Kidney epithelial cell (primary cell): ENCODE measurements at places on chromosomes 1 and 21.
A peak's percentile ranks its signal among the peaks of the same experiment; 100 is the strongest.

- DNase-seq: no peak
Measured at GRCh38 chr1:112264010-112264409, 132.0 kb upstream of the CTTNBP2NL start.

DNA sequence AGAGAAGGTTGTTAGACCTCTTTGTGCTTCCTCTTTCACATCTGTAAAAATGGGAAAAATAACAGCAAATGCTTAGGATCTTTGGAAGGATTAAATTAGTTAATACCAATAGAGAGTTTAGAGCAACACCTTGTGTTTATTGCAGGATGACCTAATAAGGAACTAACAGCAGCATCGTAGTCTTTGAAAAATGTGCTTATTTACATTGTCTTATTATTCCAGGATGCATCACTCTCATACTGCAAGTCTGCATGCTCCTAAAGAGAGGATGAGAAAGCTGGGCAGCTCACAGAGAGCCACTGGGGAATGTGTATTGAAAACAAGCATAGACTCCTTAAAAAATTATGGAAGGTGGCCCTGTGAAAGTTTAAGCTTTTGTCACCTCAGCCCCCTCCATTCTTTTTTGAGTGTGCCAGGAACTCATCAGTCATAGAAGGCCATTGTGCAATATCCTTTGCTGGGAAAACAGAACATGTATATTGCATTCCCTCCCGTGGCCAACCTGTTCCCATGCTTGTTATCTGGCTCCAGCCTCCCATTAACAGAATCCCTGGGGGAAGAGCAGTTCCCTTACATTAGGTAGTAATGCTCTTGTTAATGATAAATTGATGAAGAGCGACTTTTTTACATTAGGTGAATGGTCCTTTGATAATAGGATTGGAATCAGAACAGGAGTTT, 180.7 kb downstream of the ZNF326 start:
- no peak for DNase-seq

DNA sequence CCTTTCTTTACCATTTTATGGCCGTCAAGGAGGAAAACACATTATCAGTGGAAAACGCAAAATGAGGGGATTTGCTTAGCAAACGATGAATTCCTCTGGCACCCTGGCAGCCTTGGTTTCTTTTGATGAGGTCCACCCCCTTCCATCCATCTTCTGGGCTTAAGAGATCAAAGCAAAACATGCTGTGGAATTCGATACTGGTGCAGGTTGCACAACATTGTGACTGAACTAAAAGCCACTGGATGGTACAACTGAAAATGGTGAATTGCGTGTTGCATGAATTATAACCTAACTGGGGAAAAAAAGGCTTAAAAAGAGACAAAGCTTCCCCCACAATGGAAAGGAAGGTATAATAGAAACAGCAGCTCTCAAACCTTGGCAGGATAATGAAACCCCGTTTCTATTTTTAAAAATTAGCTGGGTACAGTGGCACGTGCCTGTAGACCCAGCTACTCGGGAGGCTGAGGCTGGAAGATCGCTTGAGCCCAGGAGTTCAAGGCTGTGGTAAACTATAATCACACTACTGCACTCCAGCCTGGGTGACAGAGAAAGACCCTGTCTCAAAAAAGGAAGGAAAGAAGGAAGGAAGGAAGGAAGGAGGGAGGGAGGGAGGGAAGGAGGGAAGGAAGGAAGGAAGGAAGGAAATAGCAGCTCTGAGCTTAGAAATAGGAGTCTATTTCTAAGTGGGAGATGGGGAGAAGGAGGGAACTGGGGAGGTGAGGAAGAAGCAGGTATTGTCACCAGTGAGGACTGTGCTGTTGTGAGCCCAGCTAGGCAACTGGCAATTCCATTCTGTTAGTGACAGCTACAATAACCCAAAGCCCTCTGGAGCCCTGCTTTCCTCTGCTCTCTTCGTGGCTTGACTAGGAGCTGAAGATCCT, 29.0 kb upstream of the LGALS8 start:
- DNase-seq: no peak

- DNase-seq: no peak
Measured at GRCh38 chr1:212620293-212620692, 11.7 kb downstream of the ATF3 start.

DNA sequence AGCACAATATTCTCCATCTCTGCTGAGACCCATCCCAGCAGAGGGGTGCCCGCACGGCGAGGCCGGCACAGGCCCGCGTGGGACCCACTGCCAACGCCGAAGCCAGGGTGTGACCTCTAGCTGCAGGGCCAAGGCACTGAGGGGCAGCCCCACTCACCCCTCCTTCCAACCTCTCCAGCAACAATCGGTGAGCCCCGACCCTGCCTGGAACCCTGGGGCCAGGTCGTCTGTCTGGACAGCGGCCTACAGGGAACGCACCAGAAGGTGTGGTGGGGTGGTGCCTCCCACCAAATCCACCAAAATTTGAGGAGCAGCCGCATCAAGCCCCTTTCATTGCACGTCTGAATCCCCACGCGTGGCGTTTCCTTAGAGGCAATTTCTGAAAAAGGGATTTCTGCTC, 63.0 kb upstream of the ADARB1 start:
- no peak for DNase-seq

- DNase-seq: no peak
Measured at GRCh38 chr21:45952974-45953373, 28.6 kb upstream of the COL6A1 start.

DNA sequence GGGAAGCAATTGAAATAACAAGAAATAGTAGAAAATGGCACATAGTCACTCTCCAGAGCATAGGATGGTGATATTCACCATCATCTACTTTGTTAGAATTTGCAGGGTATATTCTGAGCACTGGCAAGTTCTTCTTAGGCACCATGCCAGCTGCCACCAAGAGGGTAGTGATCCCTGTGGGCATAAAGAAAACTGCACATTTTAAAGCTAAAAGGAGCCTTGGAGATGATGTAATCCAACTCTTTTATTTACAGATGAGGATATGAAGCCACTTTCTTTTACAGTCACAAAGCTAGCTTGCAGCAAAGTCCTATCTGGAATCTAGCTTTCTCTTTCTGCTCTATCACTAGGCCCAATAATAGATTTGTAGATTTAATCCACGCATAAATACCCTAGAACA, 69.0 kb downstream of the PTGER3 start:
- DNase-seq: no peak

DNA sequence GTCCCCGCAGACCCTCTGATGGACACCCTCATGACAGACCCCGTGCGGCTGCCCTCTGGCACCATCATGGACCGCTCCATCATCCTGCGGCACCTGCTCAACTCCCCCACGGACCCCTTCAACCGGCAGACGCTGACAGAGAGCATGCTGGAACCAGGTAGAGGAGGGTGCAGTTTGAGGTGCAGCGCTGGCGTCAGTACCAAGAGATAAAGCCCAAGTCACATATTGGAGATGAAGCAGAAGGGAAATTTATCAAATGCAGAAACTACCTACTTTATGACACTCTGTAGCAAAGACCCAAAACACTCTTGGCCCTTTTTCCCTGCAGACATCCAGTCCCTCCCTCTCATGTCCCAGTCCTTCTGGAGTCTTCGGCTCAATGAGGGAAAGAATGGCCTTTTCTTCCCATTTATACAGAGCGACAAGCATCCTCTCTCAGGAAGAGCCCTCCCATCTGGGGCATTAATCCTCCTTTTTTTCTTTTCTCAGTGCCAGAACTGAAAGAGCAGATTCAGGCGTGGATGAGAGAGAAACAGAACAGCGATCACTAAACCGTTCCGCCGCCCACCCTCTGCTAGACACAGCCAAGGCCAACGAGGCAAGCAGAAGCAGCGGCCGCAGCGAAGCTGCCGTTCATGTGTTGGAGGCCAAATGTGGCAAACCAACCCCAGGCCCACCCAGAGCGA, 30.8 kb upstream of the KIF1B start:
- no peak for DNase-seq

DNA sequence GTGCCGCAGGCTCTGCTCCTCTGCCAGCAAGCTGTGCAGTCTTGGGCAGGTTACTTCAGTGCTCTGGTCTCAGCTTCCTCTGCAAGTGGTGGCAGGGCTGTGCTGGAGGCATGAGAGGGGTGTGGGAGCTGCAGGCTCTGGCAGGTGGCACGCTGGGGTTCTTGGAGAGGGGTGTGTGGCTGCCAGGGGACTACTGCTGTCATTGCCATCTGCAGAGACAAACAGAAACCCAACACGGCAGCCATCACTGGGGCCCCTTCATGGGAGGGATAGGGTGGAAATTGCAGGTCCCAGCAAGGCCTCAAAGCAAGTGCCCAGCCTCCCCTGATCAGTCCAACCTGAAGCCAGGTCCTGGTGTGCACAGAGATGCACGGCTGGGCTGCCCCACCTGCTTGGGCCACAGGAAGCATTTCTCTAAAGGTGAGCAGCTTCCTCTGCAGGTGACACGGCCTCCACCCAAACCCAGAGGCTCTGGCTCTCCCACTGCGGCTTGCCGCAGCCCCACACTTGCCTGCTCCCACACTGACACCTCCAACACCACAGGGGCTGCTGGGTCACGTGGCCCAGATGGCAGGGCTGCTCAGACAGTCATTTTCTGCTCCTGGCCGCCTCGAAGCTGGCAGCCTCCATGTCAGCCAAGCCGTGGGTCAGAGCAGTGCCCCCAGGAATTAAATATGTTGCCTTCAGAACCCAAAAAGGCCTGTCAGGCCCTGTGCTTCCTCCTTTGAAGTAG, 4.1 kb upstream of the COL6A2 start:
- DNase-seq: no peak

DNA sequence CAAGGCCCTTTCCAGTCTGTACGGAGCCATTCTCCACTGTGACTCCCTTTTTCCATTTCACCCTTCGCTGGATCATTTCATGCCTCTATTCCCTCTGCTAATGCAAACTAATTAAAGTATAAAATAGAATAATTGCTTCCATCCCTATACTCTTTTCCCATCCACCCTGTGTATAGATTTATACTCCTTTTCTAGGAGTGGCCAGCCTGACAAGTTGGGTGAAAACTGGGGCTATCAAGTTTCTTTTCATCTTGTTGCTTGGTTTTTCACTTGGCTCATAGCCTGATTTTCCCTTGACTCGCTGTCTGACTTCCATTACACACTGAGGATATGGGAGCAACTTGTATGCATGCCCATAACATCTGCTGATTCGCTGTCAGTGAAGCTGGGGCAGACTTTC, 107.0 kb downstream of the PLXNA2 start:
- no peak for DNase-seq

GRCh38 chr1:36714301-36714700, 231.6 kb upstream of the CSF3R start:
- DNase-seq: no peak

DNA sequence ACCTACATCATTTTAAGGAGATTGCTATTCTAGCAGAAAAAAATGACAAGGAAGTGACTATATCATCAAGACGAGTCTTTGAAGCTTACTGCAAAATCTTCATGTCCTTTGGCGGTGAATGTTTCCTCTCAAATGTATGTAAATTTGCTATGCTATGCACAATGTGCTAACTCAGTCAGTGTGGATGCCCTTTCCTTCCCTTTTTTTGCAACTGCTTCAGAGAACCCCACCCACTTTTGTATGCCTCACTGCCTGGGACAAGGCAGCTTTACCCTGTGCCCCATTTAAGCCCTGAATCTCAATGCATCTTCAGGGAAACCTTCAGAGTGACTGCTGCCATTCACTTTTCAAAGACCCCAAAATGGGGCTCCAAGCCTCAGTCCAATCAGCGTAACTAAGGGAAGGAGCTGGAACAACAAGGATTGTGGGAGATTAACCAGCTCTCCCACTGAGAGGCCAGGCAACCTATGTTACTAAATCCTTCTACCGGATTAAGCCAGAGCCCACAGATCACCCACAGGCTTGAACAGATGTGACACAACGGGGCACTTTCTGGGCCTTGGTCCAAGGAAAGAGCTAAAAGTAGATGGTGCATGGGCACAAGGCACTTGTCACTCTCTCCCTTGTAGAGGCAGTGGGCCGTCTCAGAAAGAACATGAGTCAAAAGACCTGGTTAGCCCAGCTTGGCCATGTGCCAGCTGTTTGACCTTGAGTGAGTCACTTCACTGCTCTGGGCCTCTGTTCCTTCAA, 154.4 kb downstream of the PLPP3 start:
- DNase-seq: peak; percentile 47

DNA sequence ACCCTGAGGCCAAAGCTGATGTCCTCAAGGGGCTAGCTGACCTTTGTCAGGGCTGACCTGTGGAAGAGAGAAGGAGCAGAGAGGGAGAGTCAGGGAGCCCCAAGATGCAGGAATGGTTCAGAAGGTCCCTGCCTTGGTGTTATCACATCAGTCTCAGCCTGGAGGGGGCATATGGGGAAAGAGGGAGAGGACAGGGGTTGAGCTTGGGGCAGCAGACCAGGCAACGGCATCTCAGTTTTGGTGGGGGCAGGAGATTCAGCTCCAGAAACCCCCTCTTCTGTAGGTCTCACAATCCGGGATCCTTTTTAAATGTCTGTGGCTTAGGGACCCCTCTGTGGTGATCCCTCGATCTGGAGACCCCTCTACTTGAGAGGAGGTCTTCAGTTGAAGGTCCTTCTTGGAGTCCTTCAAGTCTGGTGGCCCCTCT, 815 bp downstream of the S100A13 start:
- DNase-seq: no peak

- DNase-seq: no peak
Measured at GRCh38 chr1:169072945-169073725, 33.4 kb upstream of the ATP1B1 start.

- DNase-seq: no peak
Measured at GRCh38 chr1:228035844-228036243, 29.0 kb downstream of the WNT3A start.

- DNase-seq: no peak
Measured at GRCh38 chr1:65180977-65181376, 33.0 kb downstream of the AK4 start.

DNA sequence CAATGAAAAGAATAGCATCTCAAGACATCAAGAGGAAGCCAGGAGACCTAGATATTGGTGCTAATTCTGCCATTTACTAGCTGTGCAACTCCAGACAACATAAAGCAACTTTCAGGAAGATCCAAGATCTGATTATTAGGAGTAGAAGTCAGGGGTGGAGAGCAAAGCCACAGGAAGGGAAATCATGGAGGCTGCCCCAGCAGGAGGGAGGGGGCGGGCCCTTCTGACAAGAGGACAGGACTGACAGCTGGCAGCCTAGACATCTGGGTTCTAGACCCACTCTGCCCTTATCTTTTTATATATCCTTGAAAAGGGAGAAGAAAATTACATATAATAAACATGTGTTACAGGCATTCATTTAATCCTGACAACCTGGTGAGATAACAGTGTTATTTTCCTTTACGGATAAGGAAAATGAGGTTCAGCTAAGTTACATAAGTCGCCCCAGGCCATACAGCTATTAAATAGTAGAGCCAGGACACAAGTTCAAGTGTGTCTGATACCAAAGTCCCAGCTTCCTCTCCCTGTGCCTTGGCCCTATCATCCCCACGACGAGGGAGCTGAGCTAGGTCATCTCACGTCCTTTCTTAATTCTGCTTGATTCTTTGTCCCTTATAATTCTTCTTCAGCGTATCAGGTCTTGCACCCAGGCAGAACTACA, 46.6 kb downstream of the ARHGEF11 start:
- DNase-seq: no peak

DNA sequence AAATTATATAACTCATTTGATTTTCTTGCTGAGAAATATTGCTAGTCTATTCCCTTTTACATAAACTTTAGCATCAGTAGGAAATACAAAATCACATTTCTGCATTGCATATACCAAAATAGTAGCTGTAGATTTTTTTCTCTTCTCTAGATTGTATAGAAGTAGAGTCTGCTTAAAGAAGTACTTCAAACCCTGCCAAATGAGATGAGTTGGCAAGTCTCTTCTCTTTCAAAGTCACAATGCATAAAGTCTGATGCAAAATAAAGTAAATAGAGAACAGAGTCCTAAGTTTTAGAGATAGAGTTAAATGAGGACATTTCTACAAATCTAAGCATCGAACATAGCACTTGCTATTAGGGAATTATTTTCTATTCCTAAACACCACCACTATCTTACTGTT, 6.4 kb downstream of the PLPPR4 start:
- DNase-seq: no peak

GRCh38 chr1:214525535-214526019, 25.8 kb downstream of the PTPN14 start:
- peak; percentile 80 for DNase-seq
